ENCODE measurements at places on chromosomes 16 and 17. TPM values are rescaled to one million over a fixed set of nuclear protein-coding genes. Genes with fewer than 3 reads are reported as not detected.

Gene CNTNAP4
- not detected for total RNA-seq

DNA sequence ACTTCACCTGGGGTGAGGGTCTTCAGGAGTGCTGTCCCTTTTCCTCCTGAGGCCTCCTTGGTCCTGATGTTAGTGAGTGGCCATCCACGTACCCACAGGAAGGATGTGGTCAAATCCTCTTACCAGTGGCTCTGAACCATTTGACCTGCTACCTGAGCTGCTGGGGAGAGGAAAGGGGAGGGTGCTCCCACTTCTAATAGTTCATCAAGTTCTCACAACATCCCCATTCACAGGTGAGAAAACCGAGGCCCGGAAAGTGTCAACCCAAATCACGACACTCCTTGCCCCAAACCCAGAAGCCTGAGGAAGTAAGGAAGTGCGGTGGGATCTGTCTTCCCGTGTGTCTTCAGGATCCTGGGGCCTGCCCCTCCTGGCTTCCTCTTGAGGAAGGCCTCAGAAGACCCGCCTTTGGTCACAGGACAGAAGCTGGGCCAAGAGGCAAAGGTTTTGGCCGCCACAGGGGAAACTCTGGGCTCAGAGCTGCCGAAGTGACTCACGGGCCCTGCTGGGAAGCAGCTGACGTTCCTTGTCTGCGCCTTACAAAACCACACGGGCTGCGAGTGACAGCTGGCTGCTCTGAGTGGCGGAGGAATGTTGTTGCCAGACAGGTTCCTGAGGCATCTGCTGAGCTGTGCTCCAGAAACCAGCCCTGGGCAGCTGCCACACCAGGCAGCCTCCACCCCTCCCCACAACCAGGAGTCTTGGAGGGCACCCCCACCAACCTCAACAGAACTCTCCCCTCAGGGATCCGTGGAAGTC is 13.9 kb upstream of the KIFC3 start:
- peak; percentile 93 for DNase-seq

GRCh38 chr16:83958137-83958845 is 5.3 kb downstream of the OSGIN1 start:
- DNase-seq, result peak; percentile 19

DNA sequence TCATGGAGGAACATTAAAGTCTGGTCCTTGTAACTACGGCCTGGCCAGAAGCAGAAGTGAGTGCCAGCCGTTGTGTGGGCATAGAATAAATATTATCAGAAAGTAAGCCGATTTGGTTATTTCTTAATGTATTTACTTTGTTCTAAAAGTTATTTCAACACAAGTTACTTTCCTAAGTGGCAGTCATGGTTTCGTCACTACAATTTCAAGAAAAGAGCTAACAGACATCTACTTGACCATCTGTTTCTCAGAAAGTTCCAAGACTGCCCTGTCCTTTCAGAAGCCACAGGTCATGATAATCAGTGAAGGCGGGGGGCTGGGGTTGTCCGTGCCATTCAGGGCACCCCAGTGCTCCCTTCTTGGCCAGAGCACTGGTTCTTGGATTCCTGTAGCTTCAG is 14.9 kb upstream of the FASN start:
- no peak for DNase-seq

Gene HSD17B1
- 0.56 TPM for total RNA-seq

GRCh38 chr16:13829697-13830299 is 90.2 kb upstream of the ERCC4 start:
- DNase-seq, result no peak

DNA sequence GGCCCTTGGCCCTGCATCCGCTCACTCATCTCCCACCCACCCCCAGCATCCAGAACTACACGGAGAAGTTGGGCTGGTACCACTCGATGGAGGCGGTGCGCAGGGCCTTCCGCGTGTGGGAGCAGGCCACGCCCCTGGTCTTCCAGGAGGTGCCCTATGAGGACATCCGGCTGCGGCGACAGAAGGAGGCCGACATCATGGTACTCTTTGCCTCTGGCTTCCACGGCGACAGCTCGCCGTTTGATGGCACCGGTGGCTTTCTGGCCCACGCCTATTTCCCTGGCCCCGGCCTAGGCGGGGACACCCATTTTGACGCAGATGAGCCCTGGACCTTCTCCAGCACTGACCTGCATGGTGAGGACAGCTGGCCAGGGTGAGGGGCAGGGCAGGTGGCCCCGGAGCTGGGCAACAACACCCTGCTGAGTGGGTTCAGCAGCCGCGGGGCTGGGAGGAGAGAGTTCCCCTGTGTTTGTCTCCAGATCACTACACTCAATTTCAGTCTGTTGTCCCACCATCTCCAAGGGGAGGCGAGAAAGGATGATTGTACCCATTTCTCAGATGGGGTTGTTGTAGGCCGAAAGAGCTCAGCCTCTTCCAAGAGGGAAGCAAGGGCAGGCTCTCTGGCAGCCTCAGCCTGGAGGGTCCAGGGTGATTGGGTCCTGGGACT is 14.4 kb downstream of the MMP15 start:
- DNase-seq, result no peak

DNA sequence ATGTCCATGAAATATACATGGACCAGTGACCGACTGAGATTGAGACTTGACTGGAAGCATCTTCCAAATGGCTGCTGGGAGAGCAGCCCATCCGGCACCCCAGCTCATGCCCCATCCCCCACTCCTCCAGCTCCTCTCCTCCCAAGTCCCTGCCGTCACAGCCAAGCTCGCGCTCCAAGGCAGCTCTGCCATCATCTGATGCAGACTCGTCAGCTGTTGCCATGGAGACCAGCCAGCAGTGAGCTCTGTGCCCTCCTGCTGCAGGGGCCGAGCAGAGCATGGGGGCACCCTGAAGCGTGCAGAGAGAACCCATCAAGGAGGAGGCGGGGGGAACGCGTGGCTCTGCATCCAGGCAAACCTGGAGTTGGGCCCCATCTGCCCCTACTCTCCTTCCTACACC is 74.5 kb upstream of the TNRC6C start:
- peak; percentile 5 for DNase-seq

DNA sequence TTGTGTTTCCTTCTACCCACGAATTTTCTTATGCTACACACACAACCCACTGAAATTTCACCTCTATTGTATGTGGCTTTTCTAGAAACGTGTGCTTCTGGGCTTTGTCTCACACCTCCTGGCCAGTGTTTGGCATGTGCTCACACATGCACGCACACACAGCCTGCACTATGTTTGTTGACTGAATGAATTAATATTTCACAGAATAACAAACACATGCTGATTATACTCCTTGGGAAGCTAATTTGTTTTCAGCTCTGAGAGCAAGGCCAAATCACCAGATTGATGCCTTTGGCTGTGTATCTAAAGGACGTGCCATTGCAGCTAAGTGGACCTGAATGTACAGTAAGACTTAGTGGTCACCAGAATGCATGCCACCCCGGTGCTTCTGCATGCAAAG is 210.7 kb downstream of the WWOX start:
- no peak for DNase-seq

DNA sequence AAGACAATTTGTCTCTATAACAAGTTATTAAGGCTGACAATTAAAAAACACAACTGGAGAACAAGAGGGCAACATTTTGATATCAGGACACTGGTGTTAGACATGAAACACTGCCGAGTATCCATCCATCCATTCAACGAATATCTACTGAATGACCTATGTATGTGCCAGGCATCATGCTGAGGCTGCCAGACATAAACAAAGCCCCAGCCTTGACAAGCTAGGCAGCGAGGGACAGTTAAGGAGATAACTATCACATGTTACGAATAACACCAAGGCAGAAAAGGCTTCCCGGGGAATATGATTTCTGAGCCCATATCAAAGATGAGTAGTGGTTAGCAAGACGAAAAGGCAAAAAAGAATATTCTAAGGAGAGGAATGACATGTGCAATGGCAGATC is 12.1 kb downstream of the HEATR6 start:
- DNase-seq, result no peak

DNA sequence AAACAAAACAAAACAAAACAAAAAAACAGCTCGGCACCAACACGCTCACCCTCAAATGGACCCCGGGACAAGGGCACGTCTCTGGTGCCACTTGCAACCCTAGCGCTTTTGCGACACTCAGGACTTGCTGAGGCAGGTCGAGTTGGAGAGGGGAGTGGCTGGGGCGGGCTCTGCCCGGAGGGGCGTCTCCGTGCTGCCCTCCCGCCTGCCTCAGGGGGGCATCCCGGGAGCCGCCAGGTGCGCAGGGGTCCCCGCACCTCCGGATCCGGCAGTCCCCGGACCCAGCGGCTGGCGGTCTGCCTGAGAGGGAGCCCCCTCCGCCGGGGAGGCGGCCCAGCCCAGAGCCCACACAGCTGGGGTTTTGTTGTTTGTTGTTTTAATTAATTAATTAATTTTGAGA is at the start of gene SLC52A1:
Gene SLC52A1 (minus strand): TSS at position 112 of the 400 bp plus-strand sequence. CDS start 820 bp downstream, outside the sequence.
- DNase-seq, result no peak

Gene TEKT5
- not detected for total RNA-seq

DNA sequence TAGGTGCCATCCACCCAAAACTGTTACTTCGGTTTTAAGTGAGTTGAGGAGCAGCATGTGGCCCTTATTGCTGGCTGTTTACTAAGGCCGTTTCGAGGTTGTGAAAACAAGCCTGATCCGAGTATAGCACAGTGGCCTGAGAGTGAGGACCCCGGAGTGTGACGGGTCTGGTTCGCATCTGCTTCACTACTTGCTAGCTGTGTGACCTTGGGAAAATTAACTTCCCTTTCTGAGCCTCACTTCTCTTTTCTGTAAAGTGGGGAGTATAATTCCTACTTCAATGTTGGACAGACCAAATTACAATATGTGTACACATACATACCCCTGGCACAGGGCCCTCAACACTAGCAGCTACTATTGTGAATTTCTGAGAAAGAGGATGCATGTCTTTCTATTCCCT is 11.7 kb upstream of the HEATR6 start:
- DNase-seq, result no peak

GRCh38 chr16:23482778-23483177 is 27.5 kb downstream of the GGA2 start:
- DNase-seq, result no peak

Gene PNMT
- total RNA-seq, result not detected

Gene CA7
- total RNA-seq, result not detected

DNA sequence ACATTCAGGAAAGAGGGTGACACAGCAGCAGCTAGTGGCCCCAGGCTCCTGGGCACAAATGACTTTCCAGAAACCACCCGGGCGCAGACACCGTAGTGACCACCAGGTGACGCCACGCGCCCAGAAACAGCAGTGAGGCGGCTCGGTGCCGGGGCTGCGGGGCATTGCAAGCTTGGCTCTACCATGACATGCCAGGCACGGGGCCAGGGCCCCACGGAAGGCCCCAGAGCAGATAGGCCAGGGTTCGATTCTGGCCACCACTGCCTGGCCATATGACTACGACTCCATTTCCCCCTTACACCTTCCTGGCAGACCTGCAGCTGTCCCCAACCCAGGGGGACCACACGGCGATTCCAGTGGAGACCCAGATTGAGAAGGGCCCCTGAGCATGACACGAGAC is 6.7 kb downstream of the RHBDF1 start:
- DNase-seq, result peak; percentile 59

Gene TBX6
- not detected for total RNA-seq

- no peak for DNase-seq
Measured at GRCh38 chr16:49816875-49817274, 39.0 kb downstream of the ZNF423 start.

Gene SLC52A1
- not detected for total RNA-seq

Gene SULT1A1
- total RNA-seq, result 1.6 TPM

Gene RAB11FIP4
- 1.1 TPM for total RNA-seq

Gene ARHGAP23
- total RNA-seq, result 9.3 TPM

Gene C17orf67
- 0.56 TPM for total RNA-seq

GRCh38 chr16:23499801-23500200 is 10.5 kb downstream of the GGA2 start:
- no peak for DNase-seq

- DNase-seq, result no peak
Measured at GRCh38 chr16:28096983-28097899, 33.7 kb upstream of the GSG1L start.

Measured in IMR-90 (cell line).